ENCODE measurements at places on chromosomes 1 and 21. TPM values are rescaled to one million over a fixed set of nuclear protein-coding genes. Genes with fewer than 3 reads are reported as not detected.

PEAR1 gene
- 0.03 TPM for polyA plus RNA-seq

CYP4A11 gene
- polyA plus RNA-seq, result not detected

CRP gene
- polyA plus RNA-seq, result not detected

ANGPTL7 gene
- not detected for polyA plus RNA-seq

OR2G3 gene
- not detected for polyA plus RNA-seq

NHLH1 gene
- polyA plus RNA-seq, result 0.27 TPM

WDR64 gene
- polyA plus RNA-seq, result 0.13 TPM

AGT gene
- not detected for polyA plus RNA-seq

TLR5 gene
- 0.21 TPM for polyA plus RNA-seq

GRCh38 chr1:58312461-58312860 lies 234.1 kb downstream of the OMA1 start:
- no peak for DNase-seq

- no peak for DNase-seq
These were observed 132.0 kb upstream of the ZC3H11B start for GRCh38 chr1:219744652-219745469.

GRCh38 chr1:151803164-151803563 lies 2.1 kb downstream of the LINGO4 start:
- DNase-seq, result no peak

DNA sequence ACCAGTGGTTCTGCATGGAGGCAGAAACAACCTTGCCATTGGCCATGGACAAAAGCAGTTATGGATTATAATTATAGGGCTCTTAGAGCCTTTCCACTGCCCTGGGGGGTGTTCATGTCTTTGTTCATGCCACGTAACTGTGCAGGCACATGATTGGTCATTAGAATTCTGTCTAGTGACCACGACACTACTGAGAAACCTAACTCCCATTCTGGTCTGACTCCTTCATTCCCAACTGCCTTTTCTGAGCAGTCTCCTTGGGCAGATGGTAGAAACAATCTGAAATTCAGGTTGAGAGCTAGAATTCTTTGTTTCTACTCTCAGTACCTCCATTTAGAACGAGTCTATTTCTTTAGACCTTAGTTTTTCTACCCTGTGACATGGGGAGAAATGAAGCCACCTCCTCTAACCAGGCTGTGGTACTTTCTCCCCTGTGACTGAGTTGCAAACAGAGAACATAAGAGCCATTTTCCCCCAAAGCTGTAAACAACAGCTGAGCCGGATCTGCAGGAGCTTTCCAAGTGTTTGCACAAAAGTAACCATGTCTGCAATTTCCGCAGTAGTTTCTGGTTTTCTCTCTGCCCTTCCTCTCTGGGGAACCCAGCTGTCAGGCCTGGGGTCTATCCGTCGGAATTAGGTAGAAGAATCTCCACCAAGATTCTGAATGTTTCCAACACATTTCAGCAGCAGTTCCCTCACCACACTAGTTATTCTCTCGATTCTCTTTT lies 37.7 kb upstream of the IPO9 start:
- no peak for DNase-seq

DNA sequence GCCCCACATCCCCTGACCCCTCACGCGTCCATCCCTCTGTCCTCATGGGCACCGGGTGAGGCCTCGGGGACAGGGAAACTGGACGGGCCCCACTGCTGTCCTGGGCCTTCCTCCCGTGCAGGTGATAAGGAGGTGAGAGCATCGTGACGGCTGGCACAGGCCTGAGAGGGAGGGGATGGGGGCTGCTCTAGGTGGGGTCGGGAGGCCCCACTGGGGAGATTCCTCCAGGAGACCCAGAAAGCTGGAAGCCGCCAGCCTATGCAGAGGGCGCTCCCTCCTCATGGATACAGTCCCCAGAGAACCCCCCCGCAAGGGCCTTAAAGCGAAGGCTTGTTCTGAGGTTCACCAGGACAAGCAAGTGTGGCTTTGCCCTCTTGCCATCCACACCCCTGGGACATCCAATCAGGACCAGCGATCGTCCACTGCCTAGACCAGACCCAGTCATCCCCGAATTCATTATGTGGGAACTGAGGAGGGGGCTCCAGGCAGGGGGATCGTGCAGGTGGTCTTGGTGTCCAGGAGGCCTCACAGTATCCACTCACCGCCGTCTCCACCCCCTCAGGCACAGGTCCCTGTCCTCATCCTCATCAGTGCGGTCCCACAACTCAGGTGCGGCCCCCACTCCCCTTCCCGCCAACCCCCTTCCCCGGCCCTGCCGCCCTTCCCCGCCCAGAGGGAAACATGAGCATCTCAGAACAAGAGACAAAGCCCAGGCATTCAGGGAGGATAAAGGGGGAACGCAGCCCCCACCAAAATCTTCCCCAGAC lies 45.3 kb upstream of the COL18A1 start:
- DNase-seq, result no peak

DNA sequence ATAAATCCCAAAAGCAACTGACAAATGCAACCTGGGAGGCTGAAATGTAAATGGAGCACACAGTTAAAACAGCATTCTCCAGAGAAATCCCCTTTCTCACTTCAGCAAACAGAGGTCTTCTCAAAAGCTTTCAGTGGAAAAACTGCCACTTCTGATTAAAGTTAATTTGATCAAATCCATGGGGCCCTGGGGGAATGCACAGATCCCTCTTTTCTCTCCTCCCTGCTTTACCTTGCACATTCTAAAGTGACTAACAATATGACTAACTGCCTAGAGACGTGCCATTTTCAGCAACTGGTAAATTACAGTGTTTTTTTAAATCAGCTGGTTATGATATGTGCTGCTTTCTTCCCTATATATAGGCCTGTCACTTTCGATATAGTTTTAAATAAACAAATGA lies 142.5 kb downstream of the RERE start:
- DNase-seq, result no peak

DNA sequence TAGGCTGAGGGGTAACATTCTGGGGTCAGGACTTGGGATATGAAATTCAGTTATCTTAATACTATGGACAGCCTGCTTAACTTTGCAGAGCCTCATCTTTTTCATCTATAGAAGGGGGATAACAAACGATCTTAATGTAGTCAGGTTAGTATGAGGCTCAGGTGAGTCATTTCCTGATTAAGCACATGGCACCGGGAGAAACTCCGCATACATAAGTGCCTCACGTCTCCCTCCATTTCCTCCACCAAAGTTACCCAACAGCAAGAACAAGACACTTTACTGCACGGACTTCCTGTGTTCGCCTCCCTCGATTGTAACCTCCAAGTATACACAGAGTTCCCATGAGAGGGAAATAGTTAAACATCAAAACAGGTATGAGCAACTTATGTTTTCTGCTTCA lies 112.7 kb upstream of the COA6 start:
- no peak for DNase-seq

DNA sequence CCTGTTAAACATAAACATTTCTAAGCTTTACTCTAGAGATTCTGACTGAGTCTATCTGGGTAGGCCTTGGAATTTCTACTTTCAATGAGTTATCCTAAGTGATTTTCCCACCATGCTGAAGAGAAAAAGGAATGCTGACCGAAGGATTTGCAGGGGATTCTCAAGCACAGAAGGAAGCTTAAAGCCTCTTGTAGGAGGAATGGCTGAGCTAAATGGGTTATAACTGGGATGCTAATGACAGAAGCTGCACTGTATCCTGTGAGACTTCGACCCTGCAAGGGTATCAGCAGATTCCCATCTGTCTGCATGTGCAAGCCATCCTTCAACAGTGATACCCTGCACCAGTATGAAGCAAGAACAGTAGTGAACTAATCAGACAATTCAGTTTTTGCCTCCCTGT lies 35.4 kb downstream of the SLC35D1 start:
- no peak for DNase-seq

DNA sequence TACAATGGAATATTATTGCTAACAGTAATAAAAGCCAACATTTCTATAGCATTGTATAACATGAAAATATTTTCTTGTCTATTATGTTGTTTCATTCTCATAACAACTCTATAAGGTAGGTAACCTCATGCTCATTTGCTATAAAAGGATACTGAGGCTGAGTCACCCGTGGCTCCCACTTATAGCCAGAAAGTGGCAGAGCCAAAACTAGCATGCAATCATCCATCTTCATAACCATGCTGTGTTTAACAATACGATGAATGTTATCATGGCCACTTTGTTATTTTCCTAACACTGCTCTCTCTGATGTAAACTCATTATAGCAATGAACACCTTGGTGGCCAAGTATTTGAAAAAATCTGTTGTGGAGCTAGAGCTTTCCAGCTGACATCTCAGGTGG lies 80.8 kb upstream of the JUN start:
- DNase-seq, result no peak

DNA sequence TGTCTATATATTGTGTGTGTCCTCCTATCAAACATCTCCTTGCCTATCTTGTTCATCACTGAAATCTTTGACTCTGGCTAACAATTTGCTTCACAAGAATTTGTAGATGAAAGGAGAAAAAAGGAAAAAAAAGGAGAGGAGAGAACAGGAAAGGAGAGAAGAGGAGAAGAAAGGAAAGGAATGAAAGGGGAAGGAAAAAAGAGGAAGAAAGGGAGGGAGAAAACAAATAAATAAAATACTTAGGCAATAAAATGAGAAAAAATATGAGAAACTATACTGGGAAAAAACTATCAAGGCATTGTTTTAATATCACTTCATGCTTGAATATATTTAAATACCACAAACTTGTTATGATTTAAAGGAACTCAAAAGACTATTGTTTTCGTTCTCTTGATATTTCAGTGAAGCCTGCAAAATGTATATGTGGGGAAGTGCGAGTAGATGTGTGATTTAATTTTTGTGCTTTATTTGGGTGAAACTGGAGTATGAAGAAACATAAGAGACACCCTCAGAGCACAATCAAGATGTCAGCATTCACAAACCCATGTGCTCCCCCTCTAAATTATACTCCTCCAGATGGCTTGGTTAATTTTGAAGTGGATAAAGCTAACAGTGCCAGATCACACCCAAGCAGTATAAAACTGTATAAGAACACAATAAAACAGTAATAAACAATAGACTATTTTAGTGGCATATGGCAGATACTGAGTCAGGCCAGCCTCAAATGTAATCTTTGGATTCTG lies 205.7 kb upstream of the SAMSN1 start:
- no peak for DNase-seq

- no peak for DNase-seq
These were observed 75.2 kb downstream of the PAX7 start for GRCh38 chr1:18705811-18706210.

GRCh38 chr1:81681601-81682266 lies 119.0 kb upstream of the ADGRL2 start:
- no peak for DNase-seq

DNA sequence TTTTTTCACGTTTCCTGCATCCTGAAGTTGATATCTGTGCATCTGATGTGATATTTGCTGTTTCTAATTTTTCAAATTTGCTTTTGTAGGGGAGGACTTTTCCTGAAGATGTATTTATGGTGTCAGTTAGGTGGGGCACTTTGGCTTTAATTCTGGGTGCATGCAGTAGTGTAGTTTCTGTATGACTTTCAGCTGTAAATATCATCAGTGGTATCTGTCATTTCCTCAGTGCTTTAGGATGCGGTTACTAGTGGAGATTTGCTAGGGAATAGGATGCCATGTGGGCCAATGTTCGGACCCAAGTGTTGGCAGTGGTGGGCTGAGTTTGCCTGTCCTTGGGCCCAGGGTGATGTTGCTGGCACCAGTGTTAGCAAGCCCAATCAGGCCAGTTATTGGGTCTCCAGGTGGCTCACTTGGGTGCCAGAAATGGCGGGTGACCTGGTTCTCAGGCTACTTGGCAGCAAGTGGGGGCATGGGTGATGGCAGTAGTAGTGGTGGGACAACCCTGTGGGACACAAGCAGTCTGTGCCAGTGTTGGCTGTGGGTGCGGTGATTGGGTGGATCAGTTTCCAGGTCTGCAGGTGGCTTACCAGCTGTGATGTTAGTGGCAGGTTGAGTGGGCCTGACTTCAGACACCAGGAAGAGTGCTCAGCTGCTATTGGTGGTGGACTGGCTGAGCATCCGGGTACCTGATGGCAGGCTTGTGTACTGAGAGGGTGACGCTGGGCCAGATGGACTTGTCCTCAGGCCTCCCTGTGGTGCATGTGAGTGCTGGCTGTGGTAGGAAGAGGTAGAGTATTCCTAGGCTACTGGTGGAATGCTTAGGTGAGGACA lies 24.4 kb downstream of the CD55 start:
- no peak for DNase-seq

DNA sequence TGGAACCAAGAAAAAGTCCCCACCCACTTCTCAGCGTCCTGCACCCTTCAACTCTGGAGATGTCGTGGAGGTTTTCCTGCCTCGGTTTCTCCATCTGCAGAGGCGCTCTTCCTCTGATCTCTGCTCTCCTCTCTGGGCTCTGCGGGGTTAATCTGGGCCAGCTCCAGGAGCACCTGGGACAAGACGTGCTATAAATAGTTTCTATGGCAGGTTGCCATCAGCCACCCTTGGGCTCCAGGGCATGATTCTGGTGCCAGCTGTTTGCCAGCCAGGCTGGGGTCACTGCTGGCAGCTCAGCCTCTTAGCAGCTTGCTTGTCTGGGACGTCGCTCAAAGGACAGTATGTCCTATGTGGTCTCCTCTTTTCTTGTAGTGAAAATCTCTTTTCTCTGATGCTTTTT lies 137.1 kb downstream of the ACTL8 start:
- DNase-seq, result no peak

- DNase-seq, result no peak
These were observed 467.8 kb downstream of the LMO4 start for GRCh38 chr1:87796471-87796901.

- no peak for DNase-seq
These were observed 117.9 kb downstream of the RGS2 start for GRCh38 chr1:192926736-192927135.

- DNase-seq, result no peak
These were observed 65.7 kb downstream of the RAP1GAP start for GRCh38 chr1:21603177-21604138.

DNA sequence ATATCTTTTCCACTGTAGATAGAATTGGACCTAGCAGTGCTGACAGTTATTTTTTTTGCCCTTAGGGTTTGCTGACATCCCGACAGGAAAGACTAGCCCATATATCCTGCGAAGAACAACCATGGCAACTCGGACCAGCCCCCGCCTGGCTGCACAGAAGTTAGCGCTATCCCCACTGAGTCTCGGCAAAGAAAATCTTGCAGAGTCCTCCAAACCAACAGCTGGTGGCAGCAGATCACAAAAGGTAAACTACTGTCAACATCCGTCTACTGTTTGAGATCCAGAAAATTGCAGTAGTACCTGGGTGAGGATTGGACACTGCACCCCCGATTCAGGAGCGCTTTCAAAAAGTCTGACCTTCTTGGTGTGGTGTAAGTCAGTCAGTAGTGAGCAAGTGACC lies 55.8 kb downstream of the CENPF start:
- no peak for DNase-seq

Data from B cell (primary cell).